Fibroblast of lung (primary cell): ENCODE measurements at places on chromosomes 7 and 10.
A peak's percentile ranks its signal among the peaks of the same experiment; 100 is the strongest.

DNA sequence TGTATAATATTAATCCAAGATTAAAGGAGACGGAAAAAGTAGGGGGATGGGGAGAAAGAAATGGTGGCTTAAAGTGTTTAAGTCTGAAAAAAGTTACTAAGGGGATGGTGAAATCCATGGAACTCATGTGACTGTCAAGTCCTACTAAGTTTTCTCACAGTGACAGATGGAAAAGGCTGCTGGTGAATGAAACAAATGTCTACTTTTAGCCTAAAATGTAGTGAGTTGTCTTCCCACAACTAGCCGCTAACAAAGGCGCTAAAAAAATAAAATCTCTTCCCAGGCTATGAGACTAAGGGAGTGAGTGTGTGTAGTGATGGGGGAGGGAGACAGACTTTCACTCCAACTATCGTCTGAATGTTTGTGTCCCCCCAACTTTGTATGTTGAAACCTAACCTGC is 12.6 kb downstream of the VIM start:
- DNase-seq: no peak

DNA sequence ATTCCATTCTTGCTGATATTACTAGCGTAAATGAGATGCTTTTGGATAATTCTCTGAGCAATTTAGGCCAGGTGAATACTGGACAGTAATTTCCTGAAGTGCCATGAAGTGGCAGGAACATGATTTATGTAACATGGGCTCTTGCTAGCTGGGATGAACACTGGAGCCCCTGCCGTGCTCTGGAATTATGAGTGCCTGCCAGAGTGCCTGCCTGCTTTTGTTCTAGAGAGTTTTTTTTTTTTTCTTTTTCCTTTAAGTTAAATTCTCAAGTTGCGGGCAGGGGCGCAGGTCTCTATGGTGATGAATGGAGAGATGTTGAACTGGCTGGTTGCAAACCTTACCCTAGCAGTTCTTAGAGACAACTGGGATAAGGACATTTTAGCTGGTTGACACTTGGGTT is 165.9 kb downstream of the AUTS2 start:
- no peak for DNase-seq

DNA sequence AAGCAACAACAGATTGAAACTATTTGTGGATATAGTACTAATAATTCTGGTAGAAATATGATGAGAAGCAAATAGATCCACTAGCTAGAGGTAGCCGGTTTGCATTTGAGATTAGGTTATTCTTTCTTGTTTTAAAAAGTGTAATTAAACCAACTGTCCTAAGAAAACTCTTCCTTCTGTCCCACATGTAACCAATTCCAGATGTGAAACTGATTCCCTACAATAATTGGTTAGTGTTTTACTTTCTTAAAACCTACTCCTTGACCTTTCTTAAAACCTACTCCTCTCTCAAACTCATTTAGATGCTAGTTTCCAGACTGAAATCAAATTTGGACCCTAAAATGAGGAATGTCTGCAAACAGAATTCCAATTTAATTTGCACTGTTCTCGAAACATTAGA is 521.5 kb downstream of the SUGCT start:
- no peak for DNase-seq

DNA sequence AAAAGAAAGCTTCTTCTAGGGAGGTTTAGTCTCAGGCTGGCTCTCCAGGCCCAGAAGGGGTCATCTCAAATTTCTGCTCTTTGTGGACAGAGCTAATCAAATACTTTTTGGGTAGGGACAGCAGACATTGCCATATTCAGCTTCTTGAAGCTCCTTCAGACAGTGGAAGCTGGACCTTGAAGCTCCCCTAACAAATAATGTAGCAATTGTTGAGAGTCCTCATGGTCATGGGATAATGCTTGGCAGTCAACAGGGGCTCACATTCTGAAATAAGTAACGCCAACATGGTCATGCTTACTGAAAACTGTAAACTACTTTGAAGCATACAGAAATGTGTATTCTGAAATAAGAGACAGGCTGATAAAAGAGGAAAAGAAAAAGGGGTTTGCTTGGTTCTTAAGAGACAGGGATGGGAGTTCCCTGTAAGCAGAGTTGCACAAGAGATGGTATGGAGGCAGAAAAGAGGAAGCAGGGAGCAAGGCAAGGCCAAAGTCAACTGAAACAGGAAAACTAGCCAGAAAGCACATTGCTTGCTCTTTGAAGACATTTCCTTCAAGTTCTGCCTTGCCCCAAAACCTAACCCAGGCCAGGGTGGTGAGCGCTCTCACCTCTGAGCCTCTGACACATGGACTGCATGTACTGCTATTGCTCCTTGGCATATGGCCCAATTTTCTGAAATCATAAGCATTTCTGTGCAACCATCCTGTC is 53.1 kb upstream of the KMT2E start:
- peak; percentile 81 for DNase-seq

GRCh38 chr10:79427965-79428364 is 17.5 kb downstream of the ZCCHC24 start:
- DNase-seq: no peak

DNA sequence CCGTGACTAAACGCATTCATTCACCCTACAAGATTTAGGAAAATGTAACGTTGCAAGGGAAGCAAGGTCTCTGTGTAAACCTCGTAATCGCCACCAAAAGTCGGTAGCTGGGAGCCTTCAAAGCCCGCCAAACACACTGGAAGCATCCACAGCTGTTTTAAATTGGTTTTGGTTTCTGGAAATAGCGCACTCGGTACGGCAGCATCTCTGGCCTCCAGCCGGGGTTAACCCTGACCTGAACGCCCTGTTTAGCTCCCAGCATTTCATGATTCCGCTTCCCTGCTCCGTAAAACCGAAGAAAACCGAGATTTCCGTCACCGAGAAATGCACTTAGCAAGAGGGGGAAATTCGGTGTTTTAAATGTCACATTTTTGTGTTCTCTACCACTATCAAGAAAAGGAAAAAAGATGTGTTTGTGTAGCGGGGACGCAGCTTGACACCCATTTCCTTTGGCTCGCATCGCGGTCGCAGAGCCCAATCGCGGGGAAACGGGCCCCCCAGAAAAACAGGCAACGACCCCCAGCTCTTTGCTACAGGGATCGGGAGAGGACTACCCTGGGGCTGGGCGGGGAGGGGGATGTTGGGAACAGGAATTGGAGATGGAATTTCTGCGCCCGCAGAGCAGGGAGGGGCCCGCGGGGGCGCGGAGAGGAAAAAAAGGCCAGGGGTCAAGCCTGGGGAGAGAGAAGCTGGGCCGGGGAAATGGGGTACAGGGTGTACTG is 646 bp downstream of the SGCE start:
- peak; percentile 69 for DNase-seq

DNA sequence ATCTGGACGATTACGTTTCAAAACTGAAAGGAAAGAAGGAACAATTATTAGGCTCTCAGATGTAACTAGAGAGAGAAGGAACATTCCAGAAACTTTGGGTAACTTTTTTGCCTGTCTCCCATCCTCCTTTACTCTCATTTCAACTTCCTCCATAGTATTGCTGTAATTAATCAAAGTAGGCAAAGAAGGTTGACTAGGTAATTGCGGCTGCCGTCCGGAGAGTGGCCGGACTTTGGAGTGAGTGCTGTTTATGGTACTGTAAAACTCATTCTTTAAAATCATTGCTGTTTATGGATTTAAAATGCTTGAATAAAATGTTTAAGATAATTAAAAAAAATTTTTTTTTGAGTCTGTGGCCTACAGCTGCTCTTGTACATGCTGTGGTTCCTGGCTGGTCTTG is 56.4 kb downstream of the RBM33 start:
- no peak for DNase-seq
